IPS DF 19.7 (cell line): ENCODE measurements at places on chromosomes 1 and 21.

DNA sequence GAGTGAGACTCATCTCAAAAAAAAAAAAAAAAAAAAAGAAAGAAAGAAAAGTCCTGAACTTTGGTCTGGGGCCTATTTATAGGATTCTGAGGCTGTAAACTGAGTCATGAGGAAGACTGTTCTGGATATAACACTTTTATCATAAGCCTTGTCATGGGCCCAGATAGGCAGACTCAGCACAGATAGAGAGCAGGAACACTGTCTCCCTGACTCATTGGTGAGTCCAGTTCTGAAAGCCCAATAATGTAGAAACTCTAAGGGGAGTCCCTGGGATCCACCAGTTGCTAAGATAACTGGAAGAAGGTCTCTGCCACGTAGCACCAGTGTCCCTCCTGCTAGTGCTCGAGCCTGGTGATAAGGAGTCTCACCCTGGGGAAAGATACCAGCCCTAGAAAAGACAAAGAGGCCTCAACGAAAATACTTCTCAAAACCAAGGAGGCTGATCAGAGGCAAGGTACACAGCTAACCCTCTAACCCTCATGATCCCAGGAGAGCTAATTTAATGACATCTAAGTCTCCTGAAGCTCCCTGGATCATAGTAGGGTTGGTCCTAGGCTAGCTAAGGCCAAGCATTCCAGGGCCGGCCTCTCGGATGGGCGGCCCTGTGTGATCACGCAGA lies 43.5 kb downstream of the LPAR3 start:
- DNase-seq, result no peak

- DNase-seq, result no peak
These were observed 30.4 kb downstream of the S100A10 start for GRCh38 chr1:151963288-151963687.

DNA sequence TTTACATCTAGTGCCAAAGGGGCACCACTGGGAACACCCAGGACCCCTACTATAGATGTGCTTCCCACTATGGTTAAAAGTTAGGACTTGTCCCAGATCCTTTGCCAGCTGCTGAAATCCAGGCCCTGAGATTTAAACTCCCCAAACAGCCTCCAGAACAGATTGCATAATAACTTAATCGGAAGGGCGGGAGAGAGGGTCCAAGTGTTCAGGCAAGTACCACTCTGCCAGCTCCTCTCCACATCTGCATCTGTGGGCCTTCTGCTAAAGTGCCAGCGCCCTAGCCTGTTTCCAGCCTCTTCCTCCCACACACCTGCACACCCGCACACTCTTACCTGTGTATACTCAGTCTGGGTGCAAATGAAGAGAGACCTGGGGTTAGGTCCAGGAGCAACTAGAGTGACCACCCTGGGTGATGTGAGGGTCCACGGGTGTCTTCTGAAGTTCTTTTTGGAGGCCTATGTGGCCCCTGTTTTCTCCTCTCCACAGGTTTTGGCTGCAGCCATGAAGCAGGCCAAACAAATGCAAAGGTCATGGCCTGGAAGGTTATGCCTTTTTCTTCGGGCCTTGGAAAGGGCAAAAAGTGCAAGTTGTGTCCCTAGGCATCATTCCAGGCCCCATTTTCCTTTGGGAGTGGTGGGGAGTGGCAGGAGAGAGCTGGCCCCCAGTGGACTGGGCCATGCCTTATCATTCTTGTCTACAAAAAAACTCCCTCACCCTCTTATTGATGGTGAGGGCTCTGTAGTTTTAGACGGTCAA lies 29.3 kb downstream of the KIRREL1 start:
- DNase-seq, result no peak

DNA sequence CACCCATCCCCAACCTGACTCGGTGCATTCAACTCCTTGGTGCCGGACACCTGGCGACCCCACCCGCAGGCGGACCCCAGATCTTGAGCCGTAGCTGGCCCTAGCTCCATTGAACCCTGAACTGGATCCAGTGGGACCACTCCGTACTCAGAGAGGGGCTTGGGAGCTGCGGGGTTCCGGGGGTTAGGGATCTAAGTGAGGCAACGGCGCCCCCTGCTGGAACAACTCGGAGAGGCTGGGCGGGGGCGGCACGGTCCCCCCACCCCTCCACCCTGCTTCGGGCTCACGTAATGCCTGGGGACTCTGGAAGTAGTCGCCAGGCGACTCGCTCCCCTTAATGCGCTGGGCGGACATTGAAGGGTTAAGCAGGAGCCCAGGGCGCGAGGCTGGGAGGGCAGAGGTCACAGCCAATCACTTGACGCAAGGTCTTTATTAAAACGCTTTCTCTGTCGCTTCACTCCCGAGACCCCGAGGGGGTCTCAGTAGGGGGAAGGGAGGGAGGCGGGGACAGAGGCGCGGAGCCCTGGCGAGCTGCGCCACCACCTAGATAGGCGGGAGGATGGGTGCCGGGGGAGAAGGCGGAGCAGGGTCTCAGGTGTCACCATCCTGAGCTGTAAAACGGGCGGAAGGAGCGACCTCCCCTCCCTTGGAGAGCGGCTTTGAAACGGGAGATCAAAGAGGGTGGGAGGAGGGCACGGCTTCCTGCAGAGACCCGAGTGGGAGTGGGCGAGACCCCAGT lies 704 bp upstream of the CRABP2 start:
- no peak for DNase-seq

- DNase-seq, result no peak
These were observed 232.9 kb upstream of the RUNX1 start for GRCh38 chr21:35281956-35282355.

DNA sequence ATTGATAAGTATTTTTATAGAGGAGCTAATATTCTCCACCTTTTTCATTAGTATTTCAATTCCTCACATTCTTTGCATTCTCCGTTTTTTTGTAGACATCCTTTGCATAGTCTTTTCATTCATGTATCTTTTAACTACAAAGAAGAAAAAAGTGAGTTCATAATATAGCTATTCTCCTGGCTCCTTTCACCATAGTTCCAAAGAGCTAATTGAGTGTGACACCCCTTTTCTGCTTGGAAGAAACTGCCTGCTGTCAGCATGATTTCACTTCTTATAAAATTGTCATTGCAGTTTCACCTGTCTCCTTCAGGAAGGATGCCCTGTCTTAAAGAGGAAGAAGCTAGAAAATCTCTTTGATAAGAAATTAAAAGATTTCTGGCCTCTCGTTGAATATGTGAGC lies 991.1 kb downstream of the KCNT2 start:
- DNase-seq, result no peak

GRCh38 chr1:109794319-109795132 lies 30.8 kb upstream of the EPS8L3 start:
- DNase-seq, result no peak

- DNase-seq, result no peak
These were observed 115.8 kb upstream of the ZNF678 start for GRCh38 chr1:227447531-227447990.

GRCh38 chr21:17455451-17455850 lies 57.4 kb upstream of the CXADR start:
- DNase-seq, result no peak
